HCEC 1CT (cell line): ENCODE measurements at places on chromosomes 7 and 10.

GRCh38 chr7:102323914-102324195 lies 32.4 kb downstream of the SPDYE6 start:
- DNase-seq, result no peak

GRCh38 chr7:157622408-157623205 lies 285.8 kb downstream of the DNAJB6 start:
- DNase-seq, result no peak

DNA sequence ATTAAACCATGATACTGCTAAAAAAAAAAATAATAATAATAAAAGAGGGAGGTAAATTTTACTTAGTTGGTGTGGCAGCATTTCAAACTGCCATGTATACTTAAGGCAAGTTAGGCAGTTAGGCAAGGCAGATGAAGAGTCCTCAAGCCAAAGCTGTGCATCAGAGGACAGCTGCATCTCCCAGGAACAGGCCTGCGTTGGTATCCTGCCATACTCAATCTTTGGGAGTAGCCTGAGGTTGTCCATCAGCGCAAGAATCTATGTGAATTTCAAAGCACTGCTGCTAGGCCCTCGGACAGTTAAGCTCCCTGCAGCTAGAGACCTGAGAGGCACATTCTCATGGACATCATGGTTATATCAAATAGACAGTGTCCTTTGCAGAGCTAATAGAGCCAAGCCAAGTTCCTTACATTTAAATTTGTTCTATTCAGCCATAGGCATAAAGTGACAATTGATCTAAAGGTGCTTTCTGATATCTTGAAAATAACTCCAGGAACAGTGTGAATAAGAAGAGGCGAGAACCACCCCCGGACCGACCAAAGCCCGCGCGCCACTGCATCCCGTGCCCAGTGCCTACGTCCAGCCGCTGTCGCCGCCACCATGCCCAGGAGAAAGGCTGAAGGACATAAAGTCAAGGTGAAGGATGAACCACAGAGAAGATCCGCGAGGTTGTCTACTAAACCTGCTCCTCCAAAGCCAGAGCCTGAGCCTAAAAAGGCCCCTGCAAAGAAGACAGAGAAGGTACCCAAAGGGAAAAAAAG lies 310.6 kb downstream of the SEMA3D start:
- no peak for DNase-seq

DNA sequence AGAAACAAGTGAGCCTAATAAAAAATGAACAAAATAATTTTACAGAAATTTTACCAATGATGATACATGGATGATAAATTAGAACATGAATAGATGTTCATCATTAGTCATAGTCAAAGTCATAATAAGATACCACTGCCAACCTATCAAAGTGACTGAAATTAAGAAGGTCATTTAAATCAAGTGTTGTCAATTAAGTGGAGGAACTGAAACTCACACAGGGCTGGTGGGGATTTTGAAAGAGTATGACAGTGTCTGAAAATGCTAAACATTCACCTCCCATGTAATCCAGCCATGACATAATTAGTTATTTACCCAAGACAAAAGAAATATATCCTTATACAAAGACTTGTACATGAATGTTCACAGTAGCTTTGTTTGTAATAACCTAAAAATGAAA lies 57.1 kb upstream of the DYNC1I1 start:
- no peak for DNase-seq

- DNase-seq, result no peak
These were observed 148.9 kb upstream of the CDK1 start for GRCh38 chr10:60629332-60629731.

- DNase-seq, result no peak
These were observed 20.0 kb downstream of the TNS3 start for GRCh38 chr7:47561715-47562446.

DNA sequence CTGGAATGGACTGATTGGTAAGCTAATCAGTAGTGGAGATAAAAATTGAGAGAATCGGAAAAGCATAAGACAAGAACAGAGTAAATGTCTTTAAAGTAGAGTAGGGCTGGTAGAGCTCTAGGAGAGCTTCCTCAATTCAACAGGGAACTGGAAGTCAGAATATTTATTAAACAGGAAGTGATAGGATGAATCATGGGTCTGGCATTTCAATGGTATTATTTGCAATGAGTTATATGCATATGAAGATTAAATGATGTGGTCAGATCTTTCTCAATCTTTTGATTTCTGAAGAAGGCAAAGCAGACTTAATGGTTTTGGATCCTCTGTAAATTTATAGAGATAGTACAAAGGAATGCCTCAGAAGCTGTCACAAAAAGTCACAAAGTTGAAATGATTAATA lies 349.0 kb downstream of the HPSE2 start:
- peak; percentile 84 for DNase-seq

- DNase-seq, result no peak
These were observed 165.8 kb upstream of the KLF6 start for GRCh38 chr10:3950676-3951275.

DNA sequence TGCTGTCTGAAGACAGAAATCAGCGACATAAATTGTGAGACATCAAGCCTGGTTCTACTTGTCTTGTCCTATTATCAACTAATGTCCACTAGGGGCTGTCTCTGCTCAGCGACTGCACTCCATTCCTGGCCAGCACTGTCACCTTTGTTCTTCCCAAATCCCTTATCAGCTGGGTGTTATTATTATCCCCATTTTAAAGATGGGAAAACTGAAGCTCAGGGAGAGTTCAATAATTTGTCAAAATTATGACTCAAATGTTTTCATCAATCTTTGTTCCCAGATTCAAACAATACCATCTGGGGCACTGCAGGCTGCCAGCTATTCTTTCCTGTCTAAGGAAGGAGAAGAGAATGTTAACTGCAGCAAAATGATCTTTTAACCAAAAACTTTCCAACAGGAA lies 431.6 kb upstream of the NFE2L3 start:
- DNase-seq, result peak; percentile 30

- no peak for DNase-seq
These were observed 203.7 kb downstream of the GLRX3 start for GRCh38 chr10:130339911-130340310.

- DNase-seq, result peak; percentile 94
These were observed 11.5 kb upstream of the AKR1B10 start for GRCh38 chr7:134515569-134516468.

- no peak for DNase-seq
These were observed 87.7 kb upstream of the PITRM1 start for GRCh38 chr10:3260066-3260834.

DNA sequence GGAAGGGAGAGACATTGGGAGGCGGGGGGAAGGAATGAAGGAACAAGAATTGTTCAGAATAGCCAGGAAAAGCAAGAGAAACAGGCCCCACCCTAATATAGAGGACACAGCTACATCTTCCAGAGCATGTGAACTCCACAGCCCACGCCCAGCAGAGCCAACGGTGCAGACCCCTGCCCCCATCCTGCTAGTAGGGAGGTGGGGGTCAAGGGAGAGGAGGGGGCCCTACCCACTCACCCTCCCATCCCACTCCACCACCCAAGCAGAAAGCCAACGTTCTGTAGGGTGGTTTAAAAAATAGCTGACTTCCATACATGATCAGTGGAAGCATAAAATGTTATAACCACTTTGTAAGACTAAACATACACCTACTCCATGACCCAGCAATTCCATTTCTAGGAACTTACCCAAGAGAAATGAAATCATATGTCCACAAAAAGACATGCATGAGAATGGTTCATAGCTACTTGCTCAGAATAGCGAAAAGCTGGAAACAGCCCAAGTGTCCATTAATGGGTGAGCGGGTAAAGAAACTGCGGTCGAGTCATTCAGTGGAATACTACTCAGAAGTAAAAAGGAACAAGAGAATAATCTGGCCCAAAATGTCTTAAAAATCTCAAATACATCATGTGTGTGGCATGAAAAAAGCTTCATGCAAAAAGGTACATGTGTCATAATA lies 31.8 kb downstream of the CTBP2 start:
- DNase-seq, result no peak

GRCh38 chr10:114544045-114544659 lies 113.9 kb downstream of the ABLIM1 start:
- DNase-seq, result no peak

DNA sequence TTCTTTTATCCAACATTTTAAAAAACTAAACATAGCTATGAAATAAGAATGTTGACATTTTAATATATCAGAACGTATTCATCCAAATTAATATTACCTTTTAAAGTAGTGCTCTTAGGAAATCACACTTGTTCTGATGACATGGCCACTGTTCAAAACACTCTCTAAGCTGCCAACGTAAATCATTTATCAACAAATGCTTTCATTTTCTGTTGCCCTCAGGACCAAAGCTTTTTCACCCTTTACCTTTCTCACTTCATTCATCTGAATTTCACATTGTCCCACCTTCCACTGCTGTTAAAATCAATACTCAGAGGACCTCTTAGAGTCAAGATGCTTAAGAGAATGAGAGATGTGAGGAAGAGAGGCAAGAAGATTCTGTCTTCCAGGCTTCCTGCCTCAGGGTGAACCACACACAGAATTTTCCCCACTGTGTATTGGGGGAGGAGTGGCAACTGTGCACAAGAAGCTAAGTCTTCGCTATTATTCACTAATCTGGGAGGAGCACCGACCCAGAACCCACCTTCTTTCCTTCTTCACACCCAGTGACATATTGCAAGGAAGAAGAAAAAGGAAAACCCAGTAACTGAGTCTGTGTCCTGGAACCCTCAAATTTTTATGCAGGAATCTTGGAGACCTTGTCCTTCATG lies 21.0 kb downstream of the HIBADH start:
- DNase-seq, result no peak

GRCh38 chr7:17140406-17140805 lies 158.0 kb upstream of the AHR start:
- no peak for DNase-seq

- peak; percentile 99 for DNase-seq
These were observed 4.1 kb upstream of the PLAU start for GRCh38 chr10:73906524-73907447.

- no peak for DNase-seq
These were observed 6.6 kb downstream of the DGKI start for GRCh38 chr7:137839903-137840779.

DNA sequence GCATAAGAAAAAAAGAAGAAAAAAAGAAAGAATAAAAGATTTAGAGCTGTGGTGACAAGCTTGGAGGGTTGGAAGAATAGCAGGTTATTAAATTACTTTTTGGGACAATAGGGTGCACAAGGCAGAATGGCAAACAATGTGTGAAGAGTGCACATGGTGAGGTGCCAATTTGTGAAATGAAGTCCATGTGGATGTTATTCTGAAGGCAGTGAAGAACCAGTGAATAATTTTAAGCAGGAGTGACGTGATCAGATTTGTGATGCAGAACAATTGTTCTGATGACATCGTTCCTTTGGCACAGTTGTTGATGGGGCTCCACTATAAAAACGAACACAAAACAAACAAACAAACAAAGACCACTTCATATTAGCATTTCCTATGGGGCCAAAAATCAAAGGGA lies 700.3 kb downstream of the NRG3 start:
- DNase-seq, result no peak

DNA sequence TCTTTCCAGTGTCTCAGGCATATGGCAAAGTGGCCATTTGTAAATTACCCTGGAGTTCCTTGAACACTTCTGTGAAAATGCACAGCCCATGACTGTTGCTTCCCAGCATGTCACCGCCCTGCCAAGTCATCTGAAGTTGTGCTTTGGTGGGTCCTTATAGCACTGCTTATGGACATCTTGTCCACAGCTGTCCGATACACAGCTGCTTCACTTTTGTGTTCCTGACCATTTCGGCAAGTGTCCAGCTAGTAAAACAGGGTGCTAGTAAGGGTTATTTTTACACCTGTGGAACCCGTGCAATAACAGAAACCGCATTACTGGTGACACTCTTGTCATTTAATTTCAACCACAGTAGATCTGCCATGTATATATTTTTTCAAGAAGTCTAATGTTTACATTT lies 29.7 kb downstream of the PIP4K2A start:
- no peak for DNase-seq

GRCh38 chr7:158378978-158379377 lies 208.6 kb downstream of the PTPRN2 start:
- no peak for DNase-seq

GRCh38 chr7:96314402-96315124 lies 7.3 kb downstream of the SLC25A13 start:
- DNase-seq, result no peak

- no peak for DNase-seq
These were observed 147.4 kb upstream of the PRSS58 start for GRCh38 chr7:142405122-142405765.

GRCh38 chr10:29811751-29812427 lies 177.1 kb upstream of the SVIL start:
- peak; percentile 91 for DNase-seq

GRCh38 chr7:50851451-50851850 lies 68.8 kb upstream of the GRB10 start:
- no peak for DNase-seq

DNA sequence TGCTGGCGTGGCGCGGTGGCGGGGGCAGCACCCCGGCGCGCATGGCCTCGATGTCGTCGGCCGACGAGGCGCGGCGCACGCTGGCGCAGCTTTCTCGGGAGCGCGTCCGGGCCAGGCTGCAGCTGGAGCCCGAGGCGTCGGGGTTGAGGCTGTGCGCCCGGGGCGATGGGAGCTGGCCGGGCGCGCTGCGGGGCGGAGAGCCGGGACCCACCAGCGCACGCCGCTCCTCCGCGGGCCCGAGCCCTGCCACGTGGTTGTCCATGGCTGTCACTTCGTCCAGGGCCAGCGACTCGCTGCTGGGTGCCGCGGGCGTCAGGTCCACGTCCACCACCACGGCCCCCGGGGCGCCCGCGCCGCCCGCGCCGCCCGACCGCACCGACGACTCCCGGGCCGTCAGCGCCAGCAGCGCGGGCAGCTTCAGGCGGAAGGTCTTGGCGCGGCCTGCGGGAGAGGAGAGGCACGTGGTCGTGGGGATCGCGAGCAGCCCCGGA lies 20.0 kb downstream of the KCNH2 start:
- DNase-seq, result no peak

DNA sequence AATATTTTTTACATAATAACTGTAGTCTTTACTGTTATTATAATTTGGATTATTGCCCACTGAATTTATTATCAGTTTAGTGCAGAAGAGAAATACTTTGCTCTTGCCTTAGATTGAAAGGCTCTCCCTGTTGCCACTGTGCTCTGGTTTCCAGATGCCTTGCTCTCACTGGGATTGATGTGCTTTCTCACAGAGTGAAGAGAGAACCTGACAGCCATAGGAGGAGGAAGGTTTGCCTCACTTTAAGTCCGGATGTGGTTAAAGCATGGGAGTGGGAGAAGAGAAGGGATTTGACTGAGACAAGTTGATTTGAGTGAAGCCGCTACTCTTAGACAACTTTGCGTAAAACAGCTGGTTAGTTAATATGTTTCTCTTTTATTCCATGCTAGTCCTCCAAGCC lies 68.2 kb upstream of the RPA3 start:
- no peak for DNase-seq

GRCh38 chr7:111516612-111517011 lies 45.7 kb downstream of the IMMP2L start:
- no peak for DNase-seq

GRCh38 chr7:47873762-47874161 lies 74.5 kb downstream of the PKD1L1 start:
- DNase-seq, result no peak

- DNase-seq, result peak; percentile 63
These were observed 129.7 kb downstream of the SAMD9 start for GRCh38 chr7:92988051-92988450.
